NCI-H524 treated with DMSO at 0.1 percent for 48 hours (cell line): ENCODE measurements at places on chromosomes 1 and 21.

GRCh38 chr1:9314111-9314510 is 21.4 kb downstream of the SPSB1 start:
- no peak for DNase-seq

DNA sequence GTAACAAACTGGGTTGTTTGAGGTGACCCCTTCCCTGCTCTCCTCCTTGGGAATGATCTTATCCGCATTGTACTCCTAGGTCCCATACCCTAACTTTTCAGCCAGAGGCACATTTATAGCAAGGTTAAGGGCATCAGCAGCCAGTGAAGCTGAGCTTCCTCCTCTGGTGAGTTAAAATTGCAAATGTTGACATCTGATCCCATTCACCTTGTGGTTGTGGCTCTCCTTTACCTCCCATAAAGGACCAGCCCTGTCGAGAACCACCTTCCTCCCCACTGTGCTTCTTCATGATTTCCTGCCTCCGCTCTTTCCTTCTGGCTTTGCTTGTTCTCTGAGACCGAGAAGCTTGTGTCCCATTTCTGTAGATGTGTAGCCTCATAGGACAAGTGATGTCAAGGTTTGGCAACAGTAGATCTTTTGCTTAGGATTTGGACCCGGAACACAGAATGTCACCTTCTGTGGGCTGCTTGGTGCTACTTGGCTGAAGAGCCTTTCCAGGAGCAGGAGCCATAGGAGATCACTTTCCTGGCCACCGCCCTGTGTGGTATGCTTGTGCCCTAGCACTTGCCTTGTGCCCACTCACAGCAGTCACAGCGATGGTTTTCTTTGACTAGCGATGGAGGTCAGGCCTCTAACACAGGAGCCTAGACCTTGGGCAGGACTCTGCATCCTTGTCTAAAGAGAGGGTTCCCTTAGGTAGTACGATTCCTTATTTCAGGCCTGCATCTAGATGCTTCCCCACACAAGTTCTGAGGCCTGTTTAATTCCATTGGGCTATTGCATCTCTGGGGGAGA is 18.8 kb downstream of the SZRD1 start:
- DNase-seq, result no peak

- no peak for DNase-seq
These were observed 8.5 kb downstream of the CCT8 start for GRCh38 chr21:29064850-29065481.

- DNase-seq, result no peak
These were observed at the start of gene C1QC for GRCh38 chr1:22643381-22643780. Gene C1QC, plus strand, starts transcription at chr1:22643633. Its CDS starts 391 bp downstream, at chr1:22644024.

- no peak for DNase-seq
These were observed 599.0 kb downstream of the LMO4 start for GRCh38 chr1:87927391-87928280.

DNA sequence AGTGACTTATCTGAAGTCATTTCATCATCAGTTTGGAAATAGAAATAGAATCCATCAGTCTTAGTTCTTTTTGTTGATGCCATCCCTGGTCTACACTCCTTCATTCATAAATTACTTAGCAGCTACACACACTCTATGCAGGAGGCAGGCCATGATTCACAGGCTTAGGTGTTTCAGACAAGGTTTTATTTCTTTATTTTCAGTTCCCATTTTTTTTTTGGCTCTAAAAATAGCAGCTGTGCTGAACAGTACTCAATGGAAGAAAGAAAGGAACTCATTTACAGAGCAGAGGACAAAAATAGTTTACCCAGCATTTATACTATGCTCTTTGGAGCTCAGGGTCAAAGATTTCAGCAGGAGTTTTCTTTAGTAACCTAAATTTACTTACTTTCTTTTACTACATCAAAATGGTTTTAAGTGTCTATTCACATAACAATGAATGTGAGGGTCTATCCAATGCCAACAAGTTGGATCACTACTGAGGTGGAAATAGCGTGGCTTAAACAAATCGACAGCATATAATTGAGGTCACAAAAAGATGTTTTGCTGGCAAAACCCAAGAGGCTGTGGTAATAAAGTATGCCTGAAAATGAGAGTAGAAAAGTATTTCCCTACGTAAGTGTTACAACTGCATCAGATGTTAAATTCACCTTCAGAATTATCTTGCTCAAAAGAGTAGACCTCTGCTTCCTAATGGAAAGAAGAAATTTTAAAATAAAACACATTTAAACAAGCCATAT is 7.7 kb downstream of the KRTAP19-8 start:
- no peak for DNase-seq

GRCh38 chr1:63828322-63829044 is 54.7 kb downstream of the ROR1 start:
- no peak for DNase-seq

- DNase-seq, result no peak
These were observed 2.8 kb downstream of the IFI16 start for GRCh38 chr1:159012495-159012894.

DNA sequence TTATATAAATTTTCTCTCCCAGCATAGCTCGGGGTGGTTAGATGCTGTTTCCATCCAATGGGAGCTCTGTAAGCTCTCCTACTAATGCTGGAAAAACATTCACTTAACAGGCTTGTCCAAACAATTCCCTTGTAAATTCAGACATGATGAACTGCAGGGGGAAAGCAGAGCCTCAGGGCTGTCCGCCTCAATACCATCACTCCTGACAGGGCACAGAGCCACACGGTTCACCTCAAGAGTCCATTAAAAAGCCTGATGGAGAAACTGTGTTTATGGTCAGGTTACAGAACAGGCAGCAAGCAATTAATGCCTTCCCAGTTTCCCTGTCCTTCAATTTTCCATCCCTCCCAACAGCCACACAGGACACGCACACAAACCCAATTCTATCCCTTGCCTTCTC is 171.0 kb downstream of the BRINP2 start:
- no peak for DNase-seq

- DNase-seq, result no peak
These were observed 8.3 kb downstream of the DNAI4 start for GRCh38 chr1:66916320-66916719.

DNA sequence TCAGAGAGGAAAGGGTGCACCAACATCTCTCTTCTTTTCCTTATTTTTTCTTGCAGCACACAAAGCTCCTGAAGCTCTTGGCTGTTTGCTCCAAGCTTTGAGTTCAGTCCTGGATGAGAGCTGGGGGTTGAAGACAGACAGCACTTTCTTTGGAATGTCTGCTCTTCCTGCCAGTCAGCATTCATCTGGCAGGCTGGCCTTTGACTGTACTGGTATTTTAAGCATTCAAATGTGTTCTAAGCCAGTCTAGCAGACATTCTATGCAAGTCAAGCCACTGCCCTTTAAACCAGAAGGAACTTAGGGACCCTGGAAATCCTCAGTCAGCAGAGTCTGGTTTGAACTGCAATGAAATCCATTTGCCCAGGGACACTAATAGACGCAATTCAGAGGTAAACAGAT is 45.0 kb downstream of the XCL1 start:
- DNase-seq, result no peak

GRCh38 chr1:27021354-27022031 is 8.8 kb upstream of the TENT5B start:
- DNase-seq, result no peak

GRCh38 chr1:54711536-54711935 is 4.1 kb upstream of the TTC4 start:
- DNase-seq, result no peak

- DNase-seq, result no peak
These were observed 6.2 kb upstream of the KCNK2 start for GRCh38 chr1:215076322-215076721.

- DNase-seq, result no peak
These were observed 117.5 kb upstream of the GRIK3 start for GRCh38 chr1:37151789-37152188.

- no peak for DNase-seq
These were observed 7.7 kb upstream of the PAFAH2 start for GRCh38 chr1:26005434-26006105.

- no peak for DNase-seq
These were observed 13.5 kb upstream of the ZNF678 start for GRCh38 chr1:227549892-227550291.

DNA sequence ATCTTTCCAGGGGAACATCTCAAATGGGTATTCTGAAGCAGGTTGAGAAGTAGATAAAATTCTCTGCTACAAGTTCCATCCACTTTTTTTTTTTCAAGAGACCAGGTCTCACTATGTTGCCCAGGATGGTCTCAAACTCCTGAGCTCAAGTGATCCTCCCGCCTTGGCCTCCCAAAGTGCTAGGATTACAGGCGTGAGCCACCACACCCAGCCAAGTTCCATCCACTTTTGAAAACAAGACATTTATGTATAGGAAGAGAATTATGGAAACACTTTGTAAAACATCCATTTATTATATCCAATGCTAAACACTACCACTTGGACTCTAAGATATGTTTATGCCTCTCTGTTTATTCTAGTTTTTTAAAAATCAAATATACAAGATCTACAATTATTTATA is 13.4 kb downstream of the HNRNPU start:
- no peak for DNase-seq

DNA sequence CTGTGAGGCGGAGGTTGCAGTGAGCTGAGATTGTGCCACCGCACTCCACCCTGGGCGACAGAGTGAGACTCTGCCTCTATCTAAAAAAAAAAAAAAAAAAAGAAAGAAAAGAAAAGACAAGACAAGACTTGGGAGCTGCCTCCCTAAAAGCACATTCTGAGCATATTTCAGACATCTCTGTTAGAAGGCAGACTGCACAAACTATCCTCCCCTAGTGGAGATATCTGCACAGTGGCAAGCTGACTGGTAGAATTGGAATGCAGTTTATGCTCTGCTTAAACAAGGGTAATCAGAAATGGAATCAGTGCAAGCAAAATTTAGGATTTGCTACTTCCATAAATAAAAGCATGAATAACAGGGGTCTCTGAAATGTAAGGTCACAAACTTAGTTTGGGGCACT is 31.8 kb downstream of the GNG4 start:
- DNase-seq, result no peak

- no peak for DNase-seq
These were observed 109.0 kb upstream of the GREM2 start for GRCh38 chr1:240720976-240721375.

DNA sequence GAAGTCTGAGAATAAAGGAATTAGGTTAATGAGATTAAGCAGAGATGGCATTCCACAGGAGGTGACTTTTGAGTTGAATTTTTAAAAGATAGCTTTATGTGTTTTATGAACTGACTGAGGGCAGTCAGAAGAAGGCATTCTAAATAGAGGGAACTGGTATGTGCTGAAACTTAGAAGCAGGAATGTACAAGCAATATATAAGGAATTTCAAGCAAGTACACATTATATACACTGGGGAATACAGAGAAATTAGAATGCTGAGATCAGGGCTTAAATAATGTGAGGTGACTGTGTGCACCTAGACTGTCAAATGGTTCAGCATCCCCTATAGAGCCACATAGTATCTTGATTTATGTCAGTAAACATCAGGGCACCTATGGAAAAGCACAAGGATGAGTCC is 19.3 kb downstream of the WNT2B start:
- no peak for DNase-seq

GRCh38 chr21:25578056-25578961 is 29.0 kb downstream of the MRPL39 start:
- no peak for DNase-seq

GRCh38 chr1:206144605-206145004 is 27.4 kb upstream of the AVPR1B start:
- DNase-seq, result no peak

DNA sequence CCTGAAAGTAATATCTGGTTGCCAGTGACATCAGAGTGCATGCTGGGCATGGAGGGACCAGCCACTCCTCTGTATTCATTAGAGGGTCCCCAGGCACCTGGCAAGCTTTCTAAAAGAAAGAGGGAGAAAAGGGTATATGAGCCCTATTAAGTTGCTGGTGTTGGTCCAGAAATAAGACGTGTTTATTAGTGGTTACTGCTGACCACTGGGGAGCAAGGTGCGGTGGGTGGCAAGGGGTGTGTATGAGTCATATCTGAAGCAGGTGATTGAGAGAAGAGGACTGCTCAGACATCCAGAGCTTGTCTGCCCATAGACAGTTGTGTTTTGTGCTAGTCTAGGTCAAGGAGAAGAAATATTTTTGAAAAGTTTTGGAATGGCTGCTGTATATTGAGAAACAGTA is 298.1 kb downstream of the TM2D1 start:
- DNase-seq, result no peak

DNA sequence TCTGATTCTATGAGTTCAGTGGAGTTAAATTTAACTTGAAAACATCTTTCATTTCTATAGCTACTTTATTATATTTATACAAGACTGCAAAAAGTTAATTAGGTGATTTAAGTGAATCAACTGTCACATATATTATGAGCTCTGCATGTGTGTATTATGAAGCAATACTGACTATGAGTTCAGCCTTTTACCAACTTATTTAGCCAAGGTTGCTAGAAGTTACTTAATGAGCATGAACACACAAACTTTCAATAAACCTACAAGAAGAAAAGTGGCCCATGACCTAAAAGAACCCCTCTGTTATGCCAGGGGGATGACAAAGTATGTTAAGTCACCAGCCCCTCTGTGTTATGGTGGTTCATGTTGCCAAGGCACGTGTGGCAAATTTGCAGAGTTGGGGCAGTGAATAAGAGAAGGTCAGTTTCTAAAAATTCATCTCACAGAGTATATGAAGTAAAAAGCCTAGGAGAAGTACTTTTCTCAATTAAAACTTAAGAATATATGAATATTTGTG is 86.7 kb upstream of the LYPLAL1 start:
- DNase-seq, result no peak

- no peak for DNase-seq
These were observed 191.4 kb downstream of the KCNK2 start for GRCh38 chr1:215273838-215274516.

DNA sequence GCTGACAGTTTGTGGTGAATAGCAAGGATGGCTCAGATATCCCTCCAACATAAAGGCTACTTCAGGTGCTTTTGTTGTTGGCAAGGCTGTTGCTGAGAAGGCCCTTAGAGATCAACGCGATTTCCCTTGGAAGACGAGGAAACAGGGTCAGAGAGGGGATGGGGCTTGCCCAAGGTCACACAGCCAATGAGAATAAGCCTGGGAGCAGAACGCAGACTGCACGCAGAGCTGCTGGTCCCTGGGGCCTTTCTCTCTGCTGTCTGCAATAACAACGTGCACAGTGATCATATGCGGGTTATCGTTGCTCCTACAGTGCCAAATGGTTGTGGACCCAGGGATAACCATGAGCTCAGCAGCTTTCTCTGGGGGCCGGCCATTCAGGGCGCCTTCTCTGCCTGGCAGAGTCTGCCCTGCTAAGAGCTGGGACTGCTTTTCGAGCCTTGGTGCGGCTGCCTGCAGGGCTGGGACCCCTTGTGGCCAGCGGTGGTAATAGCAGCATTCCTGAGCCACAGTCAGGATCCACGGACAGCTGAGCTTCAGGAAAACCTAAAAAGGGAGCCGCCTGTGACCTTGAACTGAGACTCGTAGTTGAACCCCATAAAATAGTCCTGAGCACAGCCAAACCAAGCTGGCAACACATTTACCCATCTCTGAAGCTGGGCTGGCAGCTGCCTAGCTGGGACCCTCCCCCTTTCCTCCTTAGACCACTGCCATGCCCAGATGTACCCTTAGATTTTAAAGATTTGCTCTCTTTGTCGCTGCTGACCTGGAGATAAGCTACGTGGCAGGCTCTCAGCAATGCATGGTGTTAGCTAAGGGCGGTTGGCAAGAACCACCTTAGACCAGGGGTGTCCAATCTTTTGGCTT is 39.8 kb downstream of the HTR6 start:
- no peak for DNase-seq
